ENCODE measurements at places on chromosomes 3 and 15.

DNA sequence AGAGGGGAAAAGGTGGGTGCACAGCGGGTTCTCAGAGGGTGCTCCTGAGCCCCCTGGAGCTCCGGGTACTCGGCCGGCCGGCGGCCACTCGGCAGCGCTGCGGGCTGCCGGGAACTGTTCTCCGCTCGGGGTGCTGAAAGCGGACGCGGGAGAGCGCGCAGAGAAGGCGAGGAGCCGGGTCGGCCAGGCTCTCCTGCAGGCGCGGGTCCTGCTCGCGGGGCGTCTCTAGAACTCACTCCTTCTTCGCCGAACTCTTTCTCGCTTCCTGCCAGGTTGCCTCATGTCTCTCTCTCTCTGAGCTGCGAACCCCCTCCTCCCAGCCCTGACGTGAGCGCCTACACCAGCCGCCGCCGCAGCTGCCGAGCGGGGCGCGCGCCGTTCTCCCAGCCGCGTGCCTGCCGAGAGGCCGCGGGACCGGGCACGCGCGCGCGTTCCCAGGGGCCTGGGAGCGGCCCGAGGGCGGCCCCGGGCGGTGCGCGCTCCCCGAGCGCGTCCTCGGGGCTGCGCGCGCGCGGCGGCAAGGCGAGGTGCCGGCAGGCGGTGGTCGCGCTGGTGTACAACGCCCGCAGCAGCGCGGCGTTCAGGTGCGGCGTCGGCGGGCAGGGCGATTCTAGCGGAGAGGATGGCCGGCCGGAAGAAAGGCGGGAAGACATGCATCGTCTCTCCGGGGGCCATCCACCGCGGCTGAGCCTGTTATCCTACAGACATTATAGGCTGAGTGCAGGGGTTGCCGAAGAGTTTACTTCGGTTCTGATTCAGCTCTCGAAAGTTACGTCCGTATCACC lies at the start of gene PEX5L:
PEX5L (minus strand) TSS at position 267 of the 785 bp plus-strand sequence. CDS start 338 bp downstream, outside the sequence.
- DNase-seq, result peak; percentile 8

- no peak for DNase-seq
Observed at GRCh38 chr15:85525755-85526154, 145.4 kb downstream of the AKAP13 start.

DNA sequence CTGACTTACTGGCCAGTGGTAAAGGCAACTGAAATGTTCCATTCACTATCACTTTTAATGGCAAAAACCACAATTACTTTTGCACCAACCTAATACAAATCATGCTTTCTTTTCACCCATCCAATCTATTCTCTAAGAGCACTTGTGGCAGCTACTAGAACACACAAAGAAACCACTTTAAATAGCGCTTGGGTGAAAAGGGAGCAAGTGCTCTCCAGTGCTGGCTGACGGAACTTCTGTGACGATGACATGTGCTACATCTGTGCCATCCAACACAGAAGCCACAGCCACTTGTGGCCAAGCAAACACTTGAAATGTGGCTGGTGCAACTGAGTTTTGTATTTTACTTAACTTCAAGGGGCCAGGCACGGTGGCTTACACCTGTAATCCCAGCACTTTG lies 18.9 kb downstream of the SH3BP5 start:
- DNase-seq, result no peak

DNA sequence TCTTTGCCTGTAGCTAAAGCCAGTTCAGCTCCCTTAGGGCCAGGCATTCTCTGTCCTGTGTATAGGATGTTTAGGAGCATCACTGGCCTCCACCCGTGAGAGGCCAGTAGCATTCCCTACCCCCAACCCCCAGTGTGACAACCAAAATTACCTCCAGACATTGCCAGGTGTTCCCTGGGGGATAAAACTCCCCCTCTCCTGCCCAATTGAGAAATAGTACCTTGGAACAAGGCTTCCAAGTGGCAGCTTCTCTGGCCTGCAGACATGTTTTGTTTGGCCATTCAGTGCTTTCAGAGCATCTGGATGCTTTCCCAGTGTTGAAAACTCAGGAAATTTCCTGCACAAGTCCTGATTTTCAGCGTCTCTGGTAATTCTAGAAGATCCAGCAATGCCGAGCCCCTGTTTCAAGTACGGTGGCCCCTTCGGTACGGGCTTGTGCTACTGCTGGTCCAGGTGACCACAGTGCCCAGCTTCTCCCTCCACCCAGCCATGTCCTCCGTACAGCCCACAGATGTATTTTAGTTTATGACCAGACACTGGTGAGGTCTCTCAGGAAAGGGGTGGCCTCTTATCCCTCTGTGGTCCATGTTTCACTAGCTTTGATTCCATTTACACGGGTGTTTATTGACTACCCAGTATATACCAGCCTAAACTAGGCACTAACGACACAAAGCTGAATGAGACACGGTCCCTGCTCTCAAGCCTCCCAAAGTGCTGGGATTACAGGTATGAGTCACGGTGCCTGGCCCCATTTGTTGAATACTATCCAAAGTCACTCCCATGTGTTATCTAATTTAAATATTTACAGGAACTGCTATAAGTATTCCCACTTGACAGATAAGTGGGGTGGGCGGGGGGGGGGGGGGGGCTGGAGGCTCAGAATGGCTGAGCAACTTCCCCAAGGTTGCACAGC lies 125.4 kb upstream of the RAD18 start:
- no peak for DNase-seq

DNA sequence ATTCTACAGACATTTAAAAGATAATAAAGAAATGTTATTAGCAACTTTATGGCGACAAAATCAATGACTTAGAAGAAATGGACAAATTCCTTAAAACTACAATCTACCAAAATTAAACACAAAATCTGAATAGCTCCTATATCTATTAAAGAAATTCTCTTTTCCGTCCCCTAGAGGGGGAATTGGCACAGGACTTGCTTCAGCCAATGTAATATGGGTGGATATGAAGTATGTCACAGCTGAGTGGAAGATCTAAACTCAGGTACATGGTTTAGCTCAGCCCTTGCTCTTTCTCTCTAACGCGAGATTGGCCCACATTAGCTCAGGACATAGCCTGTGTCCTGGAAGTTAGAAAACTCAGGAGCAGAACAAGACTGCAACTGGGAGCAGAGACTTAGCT lies 79.3 kb downstream of the DNAH12 start:
- DNase-seq, result no peak

DNA sequence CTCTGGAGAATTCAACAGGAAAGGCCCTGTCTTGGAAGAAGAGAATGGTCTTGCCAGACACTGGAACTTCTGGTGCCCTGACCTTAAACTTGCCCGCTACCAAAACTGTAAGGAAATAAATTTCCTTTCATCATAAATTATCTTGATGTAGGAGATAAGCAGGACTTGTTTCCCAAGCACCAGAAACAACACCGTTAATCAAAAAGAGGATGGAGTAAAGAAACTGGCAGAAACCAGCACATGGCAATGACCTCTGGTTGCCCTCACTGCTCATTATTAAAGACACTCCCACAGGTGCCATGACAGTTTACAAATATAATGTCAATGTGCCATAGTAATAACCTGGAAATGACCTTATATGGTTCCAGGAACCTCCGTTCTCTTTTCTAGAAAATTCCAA lies 426.1 kb downstream of the EDEM1 start:
- DNase-seq, result no peak

DNA sequence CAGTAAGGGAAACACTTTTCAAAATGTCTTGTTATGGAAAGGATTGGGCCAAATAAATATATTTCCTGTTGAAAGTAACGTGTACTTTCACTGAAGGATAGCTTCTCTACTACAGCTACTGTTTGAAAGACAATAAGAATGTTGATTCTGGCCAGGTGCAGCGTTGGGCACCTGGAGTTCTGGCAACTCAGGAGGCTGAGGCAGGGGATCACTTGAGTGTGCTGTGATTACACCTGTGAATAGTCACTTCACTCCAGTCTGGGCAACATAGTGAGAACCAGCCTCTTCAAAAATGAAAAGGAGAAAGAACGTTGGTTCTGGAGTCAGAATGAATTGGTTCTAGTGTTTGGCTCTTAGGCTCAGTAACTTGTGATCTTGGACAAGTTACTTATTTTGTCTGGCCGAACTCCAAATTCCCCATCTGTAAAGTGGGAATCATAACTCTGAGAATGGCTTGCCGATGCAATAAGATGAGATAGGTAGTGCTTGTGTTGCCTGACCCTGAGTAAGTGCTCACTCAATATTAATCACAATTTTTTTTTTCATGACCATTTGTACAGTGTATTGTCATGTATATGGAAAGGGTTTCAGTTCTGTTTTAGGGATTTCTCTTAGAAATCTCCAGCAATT lies 310.8 kb downstream of the PTPRG start:
- DNase-seq, result no peak

- no peak for DNase-seq
Observed at GRCh38 chr15:51697163-51697562, 15.9 kb downstream of the SCG3 start.

DNA sequence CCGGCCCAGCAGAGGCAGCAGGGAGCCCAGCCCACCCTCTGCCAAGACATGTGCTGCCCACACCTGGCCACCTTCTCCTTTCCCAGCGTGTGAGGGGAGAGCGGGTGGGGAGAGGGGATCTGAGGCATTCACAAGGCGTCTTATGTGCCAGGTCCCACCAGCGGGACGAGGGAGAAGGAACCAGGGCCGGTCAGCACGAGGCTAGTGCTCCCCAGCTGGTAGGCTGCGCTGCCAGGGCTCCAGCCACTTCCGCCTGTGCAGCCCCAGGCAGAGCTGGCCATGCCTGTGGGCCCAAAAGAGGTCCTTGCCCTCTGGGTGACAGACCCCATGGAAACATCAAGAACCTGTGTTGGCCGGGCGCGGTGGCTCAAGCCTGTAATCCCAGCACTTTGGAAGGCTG lies 5.9 kb downstream of the MESP1 start:
- DNase-seq, result no peak

- DNase-seq, result no peak
Observed at GRCh38 chr3:139473155-139473771, 3.1 kb downstream of the RBP2 start.

DNA sequence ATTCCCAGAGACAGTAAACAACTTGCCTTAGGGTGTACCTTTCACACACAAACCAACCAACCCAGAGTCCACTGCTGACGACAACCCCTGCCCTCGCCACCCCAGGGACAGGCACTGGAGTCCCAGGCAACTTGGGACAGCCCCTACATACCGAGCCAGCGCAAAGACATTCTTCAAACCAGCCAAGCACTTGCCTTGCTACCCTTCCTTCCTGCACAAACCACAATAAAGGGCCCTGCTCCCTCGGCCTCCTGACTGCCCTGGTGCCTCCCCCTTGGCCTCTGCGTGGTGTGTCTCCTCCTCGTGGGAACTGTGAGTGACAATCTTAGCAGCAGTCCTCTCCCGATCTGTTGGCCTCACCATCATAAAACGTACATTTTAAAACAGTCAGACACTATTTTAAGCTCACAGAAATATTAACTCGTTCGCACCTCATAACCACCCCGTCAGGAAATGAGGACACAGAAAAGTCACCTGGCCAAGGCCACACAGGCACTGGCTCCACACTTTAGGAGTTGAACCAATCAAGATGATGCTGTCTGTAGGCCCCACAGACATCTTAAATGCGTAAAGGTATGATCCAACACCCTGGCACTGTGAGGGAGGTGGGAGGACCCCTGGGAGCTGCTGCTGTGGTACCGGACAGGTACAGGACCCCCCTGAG lies 113.8 kb downstream of the ADCY5 start:
- no peak for DNase-seq

- no peak for DNase-seq
Observed at GRCh38 chr3:153749070-153749610, 372.1 kb upstream of the ARHGEF26 start.

GRCh38 chr15:66673410-66674322 lies 28.4 kb upstream of the SMAD6 start:
- DNase-seq, result no peak

DNA sequence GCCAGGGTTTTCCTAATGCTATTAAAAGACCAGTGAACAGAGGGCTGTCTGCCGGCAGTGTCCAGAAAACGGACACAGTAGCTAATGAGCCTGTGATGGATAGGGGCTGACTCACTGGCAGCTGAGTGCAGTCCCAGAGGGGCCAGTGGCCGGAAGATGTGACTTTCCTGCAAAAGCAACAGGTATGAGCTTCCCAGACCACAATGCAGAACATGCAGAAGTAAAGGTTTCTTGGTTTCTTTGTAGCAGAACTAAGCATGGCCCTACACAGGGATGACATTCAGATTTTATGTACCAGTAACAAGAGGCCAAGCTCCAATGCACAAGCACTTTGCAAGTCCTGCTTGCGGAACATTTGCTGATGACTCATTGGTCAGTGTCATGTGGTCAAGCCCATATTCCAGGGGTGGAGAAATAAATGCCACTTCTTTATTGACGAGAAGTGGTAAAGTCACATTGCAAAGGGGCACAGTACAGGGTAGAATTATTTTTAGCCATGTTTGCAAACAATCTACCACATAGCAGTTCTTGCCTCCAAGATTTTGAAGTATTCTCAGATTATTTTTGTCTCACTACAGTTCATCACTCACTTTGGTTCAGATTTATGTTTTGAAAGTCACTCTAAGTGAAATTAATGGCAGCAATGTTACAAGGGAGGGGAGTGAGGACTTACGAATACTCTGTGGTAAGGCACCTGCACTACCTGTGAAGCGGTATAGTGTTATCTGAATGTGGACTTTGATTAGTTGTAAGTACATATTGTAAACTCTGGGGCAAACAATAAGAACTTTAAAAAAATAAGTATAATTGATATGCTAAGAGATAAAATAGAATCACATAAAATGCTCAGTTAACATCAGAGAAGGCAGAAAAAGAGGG lies 263.3 kb downstream of the ABHD5 start:
- no peak for DNase-seq

- DNase-seq, result no peak
Observed at GRCh38 chr3:13088028-13089006, 15.1 kb upstream of the IQSEC1 start.

DNA sequence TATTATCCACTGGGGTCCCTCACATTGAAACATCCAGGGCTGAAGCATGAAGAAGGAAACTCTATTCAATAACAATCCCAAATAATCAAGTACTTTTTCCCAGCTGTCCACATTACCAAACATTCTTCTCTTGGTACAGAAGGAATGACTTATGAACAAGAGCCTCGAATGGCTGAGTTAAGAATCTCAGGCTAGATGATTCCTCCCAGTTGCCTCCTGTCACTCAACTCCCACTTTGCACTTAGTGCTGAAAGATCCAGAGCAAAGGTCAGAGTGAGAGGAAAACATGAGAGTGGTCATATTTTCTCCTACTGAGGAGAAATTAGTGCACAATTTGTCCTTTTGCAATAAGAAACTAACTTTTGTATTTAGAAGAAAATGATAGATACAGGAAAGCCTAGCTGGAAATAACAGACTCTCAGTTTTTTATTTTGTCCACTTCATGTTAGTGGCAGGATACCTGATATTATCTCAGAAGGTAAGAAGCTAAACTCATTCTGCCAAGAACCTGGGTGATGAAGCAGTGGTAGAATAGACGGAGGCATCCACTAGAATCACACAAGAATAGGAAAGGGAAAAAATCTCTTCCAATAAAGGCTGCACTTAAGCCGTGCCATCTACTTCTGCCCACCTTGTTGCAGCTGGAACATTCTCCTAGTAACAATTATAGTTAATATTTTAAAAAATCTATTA lies 46.2 kb downstream of the GADL1 start:
- no peak for DNase-seq

GRCh38 chr15:86663979-86664378 lies 584.3 kb downstream of the AGBL1 start:
- DNase-seq, result no peak

GRCh38 chr3:17469520-17469919 lies 272.9 kb downstream of the TBC1D5 start:
- DNase-seq, result no peak

Data from forelimb muscle (tissue), 1 donor.